Left colon (tissue), 2 donors: ENCODE measurements at places on chromosomes 2 and 18.

- DNase-seq = no peak
Observed at GRCh38 chr18:2970772-2971659, 41.9 kb downstream of the LPIN2 start.

- DNase-seq = no peak
Observed at GRCh38 chr2:174112073-174112472, 136.3 kb downstream of the OLA1 start.

DNA sequence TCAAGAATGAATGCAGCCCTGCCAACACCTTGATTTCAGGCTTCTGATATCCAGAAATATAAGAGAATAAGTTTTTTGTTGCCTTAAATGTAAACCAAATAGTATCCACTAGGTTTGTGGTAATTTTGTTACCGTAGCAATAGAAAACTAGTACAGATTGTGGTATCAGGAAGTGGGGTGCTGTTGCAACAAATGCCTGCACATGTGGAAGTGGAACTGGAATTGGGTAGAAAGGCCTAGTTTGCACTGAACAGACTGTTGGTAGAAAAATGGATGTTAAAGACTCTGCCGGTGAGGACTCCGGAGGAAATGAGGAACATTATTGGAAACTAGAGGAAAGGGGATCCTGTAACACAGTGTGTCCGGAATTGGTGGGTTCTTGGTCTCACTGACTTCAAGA is 145.8 kb upstream of the MGAT5 start:
- no peak for DNase-seq

- DNase-seq = peak; percentile 20
Observed at GRCh38 chr2:218259099-218259961, 1.5 kb upstream of the GPBAR1 start.

GRCh38 chr2:68466361-68466777 is 725 bp downstream of the FBXO48 start:
- no peak for DNase-seq

- DNase-seq = no peak
Observed at GRCh38 chr18:61606068-61606660, 272.9 kb downstream of the CDH20 start.

GRCh38 chr18:33212363-33212762 is 228.2 kb downstream of the CCDC178 start:
- no peak for DNase-seq

- DNase-seq = no peak
Observed at GRCh38 chr18:75035928-75036327, 173.0 kb downstream of the PTGR3 start.

DNA sequence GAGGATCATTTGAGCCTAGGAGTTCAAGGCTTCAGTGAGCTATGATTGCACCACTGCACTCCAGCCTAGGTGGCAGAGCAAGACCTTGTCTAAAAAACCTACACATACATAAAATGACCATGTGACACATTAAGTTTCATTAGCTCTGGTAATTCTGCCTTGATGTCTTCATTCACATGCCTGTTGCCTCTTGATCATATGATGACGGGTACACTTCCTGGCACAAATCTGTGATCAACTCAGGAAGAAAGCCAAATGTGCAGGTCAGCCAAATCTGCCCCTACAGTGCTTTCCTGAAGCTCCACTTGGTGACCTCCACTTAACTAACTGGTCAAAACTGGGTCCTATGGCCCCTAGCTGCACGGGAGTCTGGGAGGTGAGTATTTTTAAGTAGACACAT is 54.4 kb upstream of the B3GNT7 start:
- no peak for DNase-seq

DNA sequence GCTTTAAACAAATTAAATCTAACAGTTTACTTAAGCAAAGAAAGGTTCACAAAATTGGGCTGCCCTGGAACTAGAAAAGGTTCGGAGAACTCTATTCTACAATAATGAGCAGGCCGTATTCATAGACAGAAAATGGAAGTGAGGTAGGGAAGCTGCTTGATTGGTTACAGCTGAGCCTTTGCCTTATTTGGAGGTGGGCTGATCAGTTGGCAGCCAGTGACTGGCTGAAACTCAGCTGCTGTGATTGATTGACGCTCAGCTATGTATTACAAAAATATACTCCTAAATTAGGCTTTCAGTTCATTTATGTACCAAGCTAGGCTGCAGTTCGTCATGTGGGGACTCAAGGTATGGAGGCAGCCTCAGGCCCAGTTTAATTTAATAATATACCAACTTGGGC is 42.3 kb upstream of the TTR start:
- no peak for DNase-seq

GRCh38 chr18:1846640-1847039 is 724.7 kb downstream of the METTL4 start:
- DNase-seq = no peak

DNA sequence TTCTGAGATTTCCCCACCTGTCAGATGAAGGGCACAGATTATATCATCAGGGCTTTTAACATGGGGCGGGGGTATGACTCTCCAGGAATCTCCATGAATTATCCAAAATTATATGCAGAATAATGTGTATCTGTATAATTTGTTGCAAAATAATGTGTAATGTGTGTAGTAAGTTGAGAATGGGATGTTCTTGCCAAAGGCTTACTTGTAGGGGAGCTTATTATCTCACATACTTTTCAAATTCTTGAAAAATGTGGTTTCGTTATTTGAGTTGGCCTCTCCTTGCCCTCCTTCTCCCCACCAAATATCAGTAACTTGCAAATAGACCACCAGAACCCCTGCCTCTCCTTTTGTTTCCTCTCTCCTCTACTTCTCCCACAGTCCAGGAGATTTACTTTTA is 35.6 kb downstream of the UBR3 start:
- no peak for DNase-seq

GRCh38 chr2:39487398-39488250 is 50.5 kb upstream of the MAP4K3 start:
- no peak for DNase-seq

DNA sequence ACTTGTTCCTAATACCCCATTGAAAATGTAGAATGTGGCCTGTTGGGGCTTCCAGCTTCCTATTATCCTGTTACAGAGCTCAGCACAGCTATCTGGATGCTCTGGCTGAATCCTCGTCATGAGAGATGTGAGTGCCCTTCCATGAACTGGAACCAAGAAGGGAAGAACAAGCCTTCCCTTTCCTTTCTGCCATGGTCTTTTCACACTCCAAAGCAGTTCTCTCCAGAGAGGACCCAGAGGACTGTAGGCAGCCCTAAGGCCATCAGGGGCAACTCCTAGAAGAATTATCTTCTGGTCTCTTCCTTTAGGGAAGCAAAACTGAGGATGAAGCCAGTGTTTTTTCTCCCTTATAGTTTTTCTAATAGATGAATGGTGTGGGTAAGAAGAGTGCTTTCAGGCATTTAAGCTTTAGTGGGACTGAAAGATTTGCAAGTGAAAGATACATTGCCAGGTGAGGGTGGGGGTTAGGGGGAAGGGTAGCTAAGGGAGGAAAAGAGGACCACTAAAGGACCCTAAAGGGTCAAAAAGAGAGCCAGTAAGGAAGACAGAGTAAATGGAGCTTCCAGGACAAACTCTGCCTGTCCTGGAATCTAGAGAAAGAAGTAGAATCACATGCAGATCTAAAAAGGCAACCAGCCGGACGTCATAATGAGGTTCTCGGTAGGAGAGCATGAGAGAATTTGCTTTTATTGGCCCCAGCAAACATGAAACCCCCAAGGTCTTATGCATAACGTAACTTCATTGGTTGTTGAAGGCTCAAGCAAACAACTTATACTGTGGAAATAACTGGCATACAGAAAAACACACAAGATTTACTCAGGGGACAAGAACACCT is 12.4 kb upstream of the XPO1 start:
- no peak for DNase-seq

- DNase-seq = no peak
Observed at GRCh38 chr2:236558993-236559978, 10.3 kb upstream of the ACKR3 start.

DNA sequence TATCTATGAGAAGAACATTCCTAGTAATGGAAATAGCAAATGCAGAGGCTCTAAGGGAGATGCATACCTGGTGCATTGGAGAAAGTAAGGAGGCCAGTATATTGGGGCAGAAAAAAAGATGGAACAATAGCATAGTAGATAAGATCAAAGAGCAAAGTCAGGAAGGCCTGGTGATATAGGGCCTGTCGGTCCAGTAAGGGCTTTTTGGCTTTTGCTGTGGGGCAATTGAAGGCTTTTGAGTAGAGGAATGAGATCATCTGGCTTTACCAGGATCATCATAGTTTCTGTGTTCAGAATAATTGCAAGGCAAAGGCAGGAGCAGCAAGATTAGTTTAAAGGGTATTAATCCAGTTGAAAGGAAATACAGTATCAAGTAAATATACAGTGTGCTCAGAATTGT is 111.8 kb downstream of the EHBP1 start:
- DNase-seq = no peak

DNA sequence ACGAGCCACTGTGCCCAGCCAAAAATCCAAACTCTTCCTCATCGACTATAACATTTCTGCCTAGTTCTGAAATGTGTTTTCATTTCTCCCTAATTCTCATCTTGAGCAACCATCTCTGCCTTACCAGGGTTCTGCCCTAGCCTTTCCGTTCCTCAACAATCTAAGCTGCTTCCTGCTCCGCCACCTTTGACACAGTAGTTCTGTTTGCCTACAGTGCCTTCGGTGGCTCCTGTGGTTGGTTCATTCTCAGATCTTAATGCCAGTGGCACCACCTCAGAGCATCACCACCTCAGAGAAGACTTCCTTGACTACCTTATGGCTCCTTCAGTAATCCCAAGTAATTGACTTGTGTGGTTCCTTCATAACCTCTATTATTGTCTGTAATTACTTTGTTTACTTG is 3.8 kb downstream of the SOCS6 start:
- peak; percentile 41 for DNase-seq

- peak; percentile 77 for DNase-seq
Observed at GRCh38 chr2:238287737-238288649, at the start of gene PER2. TSS of gene PER2 (minus strand) at chr2:238288610. CDS start at chr2:238277936, 10,674 bp downstream.
